ENCODE measurements at places on chromosomes 5 and 9.
A peak's percentile ranks its signal among the peaks of the same experiment; 100 is the strongest.

GRCh38 chr9:75197561-75197960 is 109.2 kb downstream of the OSTF1 start:
- DNase-seq, result no peak

GRCh38 chr9:87338088-87338989 is 159.3 kb upstream of the DAPK1 start:
- DNase-seq, result peak; percentile 84

GRCh38 chr5:4868140-4868735 is 271.9 kb upstream of the ADAMTS16 start:
- DNase-seq, result peak; percentile 64

DNA sequence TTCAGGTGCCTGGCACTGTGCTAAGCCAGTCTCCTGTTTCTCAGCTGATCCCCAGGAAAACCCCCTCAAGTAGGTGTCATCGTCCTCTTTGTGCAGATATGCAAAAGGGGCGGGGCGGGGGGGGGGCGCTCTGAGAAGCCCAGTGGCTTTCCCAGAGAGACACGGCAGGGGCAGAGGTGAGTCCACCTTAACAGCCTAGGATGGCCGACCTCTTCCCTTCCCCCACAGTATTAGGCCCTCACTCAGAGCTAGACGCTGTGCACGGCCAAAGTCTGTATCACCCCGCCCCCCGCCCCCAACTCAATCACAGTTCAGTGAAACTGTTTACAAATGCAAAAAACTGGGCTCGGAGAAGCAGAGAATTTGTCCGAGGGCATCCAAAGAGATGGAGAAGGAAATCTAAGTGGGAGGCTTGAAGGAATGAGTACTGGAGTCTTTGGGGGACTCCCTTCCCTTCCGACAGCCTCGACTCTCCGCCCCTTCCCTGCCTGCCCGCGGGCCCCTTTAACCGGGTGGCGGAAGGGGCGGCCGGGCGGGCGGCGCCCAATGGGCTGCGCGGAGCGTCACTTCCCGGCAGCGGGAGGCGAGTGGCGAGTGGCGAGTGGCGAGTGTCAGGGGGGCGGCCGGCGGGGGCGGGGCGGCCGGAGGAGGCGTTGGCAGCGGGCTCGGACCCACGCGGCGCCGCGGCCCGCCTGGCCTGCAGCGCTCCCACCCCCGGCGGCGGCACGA is at the start of gene ERGIC1:
Gene ERGIC1, plus strand, starts transcription at position 566 of the 729 bp plus-strand sequence. Its CDS starts 163 bp downstream, at position 729.
- DNase-seq, result peak; percentile 81

GRCh38 chr5:74433255-74433895 is 207.2 kb downstream of the ENC1 start:
- peak; percentile 4 for DNase-seq

GRCh38 chr5:68396722-68397121 is 181.2 kb downstream of the PIK3R1 start:
- no peak for DNase-seq

DNA sequence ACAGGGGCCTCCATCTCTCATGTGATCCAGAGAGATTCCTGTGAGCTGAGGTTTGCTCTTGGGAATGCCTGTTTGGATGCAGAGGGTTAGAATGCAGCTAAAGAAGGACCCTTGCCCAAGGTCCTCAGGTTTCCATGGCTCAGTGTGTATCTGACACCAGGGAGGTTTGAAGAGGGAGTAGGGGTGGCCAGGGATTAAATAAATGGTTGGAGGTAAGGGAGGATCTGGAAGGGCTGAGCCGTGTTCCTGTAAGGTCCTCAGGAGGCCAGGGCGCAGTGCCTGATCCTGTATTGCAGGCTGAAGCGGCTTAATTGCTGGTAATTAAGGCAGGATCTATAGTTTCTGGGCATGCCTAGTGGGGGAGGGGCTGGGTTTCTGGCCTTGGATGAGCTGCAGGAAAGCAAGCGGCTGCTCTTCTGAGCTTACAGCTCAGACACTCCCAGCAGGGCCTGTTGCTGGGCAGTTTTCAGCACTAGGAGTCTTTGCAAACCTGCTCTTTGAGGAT is 41.5 kb upstream of the MAP1B start:
- DNase-seq, result peak; percentile 96

- no peak for DNase-seq
Measured at GRCh38 chr5:149702934-149703646, 27.0 kb upstream of the PPARGC1B start.

GRCh38 chr9:135506327-135507103 is 6.0 kb downstream of the MRPS2 start:
- peak; percentile 72 for DNase-seq

DNA sequence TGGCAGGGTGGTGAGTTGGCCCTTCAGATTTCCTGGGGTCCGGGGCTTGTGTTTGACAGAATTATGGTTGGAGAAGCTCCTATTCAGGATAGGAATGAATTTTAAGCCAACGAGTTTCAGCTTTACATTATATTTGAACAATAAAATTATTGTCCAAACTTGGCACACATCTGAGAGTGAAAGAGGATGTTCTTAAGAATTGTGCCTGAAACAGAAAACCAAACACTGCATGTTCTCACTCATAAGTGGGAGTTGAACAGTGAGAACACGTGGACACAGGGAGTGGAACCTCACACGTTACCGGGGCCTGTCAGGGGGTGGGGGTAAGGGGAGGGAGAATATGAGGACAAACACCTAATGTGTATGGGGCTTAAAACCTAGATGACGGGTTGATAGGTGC is 111.8 kb upstream of the ACTBL2 start:
- DNase-seq, result no peak

- DNase-seq, result peak; percentile 60
Measured at GRCh38 chr5:156824800-156825199, 25.3 kb upstream of the PPP1R2B start.

- no peak for DNase-seq
Measured at GRCh38 chr5:42487821-42488220, 64.6 kb downstream of the GHR start.

GRCh38 chr5:72166070-72166979 is 59.0 kb downstream of the MAP1B start:
- DNase-seq, result peak; percentile 82

GRCh38 chr5:20515606-20516005 is 527.6 kb upstream of the CDH18 start:
- no peak for DNase-seq

GRCh38 chr5:912280-913091 is 19.8 kb downstream of the TRIP13 start:
- DNase-seq, result peak; percentile 48

DNA sequence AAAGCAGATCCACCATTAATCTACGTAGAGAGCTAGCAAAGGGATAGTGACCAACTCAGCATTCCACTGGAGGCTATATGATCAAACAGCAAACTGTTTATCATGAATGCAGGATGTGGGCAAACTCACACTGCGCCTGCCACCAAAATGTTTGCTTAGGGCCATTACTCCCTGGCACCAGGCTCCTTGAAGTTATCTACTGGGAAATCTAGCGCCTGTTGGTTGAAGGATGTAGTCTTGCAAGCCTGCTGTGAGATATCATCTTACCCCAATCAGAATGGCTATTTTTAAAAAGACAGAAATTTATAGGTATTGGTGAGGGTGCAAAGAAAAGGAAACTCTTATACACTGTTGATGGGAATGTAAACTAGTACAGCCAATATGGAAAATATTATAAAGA is 332.5 kb upstream of the RPS23 start:
- DNase-seq, result no peak

DNA sequence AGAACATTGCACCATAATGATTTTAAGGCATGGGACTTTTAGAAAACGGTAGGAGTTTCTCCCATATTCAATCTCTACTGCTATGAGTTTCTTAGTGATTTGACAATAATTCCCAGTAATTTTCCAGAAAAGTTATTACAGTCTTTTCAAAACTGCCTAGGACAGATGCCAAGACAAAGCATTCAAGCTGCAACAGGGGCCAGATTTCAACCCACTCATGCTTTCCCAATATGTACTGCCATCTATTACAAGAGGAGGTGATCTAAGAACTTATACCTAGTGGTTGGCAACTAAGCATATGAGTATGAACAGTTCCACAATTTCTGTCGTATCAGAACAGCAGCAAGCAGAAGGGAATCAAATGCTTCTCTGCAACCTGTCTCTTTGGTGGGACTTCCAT is 95.1 kb upstream of the TMED7 start:
- no peak for DNase-seq

GRCh38 chr9:2055203-2055658 is 40.1 kb downstream of the SMARCA2 start:
- DNase-seq, result no peak

GRCh38 chr9:133323211-133323610 is 12.8 kb downstream of the SURF6 start:
- no peak for DNase-seq

- DNase-seq, result no peak
Measured at GRCh38 chr5:171797543-171797942, 11.9 kb downstream of the SMIM23 start.

GRCh38 chr5:167853421-167853820 is 438.0 kb upstream of the WWC1 start:
- no peak for DNase-seq

GRCh38 chr5:174078416-174078815 is 32.9 kb downstream of the NSG2 start:
- DNase-seq, result no peak

DNA sequence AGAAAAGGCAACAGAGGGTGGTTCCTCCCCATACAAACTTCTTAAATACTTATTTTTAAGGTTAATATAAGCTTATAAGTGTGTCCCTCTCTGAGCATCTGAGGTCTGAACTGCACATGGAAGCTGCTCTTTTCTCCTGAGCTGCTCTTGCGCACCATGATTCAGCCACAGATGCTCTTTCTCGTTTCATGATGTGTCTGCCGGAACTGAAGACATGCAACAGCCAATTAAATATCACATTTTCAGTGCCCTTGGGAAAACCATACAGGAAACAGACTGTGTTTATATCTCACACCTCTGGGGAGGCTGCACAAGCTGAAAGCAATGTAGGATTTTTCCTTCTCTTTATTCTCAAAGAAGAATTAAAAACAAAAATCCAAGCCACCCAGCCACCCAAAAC is 96.8 kb upstream of the NREP start:
- DNase-seq, result no peak

- no peak for DNase-seq
Measured at GRCh38 chr5:79075646-79076426, 6.3 kb downstream of the BHMT2 start.

- DNase-seq, result no peak
Measured at GRCh38 chr5:123943151-123943550, 431.2 kb downstream of the CSNK1G3 start.
